Activated CD4-positive, alpha-beta T cell treated with anti-CD3 and anti-CD28 coated beads for 24 hours (primary cell): ENCODE measurements at places on chromosomes 5 and 9.

DNA sequence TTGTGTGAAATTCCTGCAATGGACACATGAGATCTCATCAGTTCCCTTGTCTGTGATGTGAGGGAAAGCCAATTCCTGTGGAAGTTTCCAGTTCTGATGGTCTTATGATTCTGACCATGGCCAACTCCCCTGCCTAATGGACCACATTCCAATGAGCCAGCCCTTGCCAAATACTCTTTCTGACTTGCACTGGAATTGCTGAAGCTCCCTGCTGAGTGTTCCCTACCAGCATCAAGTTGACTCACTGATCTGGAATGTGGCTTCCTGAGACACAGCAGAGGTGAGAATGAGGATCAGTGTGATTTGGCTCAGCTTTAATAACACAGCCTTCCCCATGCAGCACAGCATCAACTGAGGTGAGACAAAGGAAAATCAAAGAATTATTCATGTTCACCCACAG is 427.8 kb downstream of the KDM4C start:
- no peak for DNase-seq

DNA sequence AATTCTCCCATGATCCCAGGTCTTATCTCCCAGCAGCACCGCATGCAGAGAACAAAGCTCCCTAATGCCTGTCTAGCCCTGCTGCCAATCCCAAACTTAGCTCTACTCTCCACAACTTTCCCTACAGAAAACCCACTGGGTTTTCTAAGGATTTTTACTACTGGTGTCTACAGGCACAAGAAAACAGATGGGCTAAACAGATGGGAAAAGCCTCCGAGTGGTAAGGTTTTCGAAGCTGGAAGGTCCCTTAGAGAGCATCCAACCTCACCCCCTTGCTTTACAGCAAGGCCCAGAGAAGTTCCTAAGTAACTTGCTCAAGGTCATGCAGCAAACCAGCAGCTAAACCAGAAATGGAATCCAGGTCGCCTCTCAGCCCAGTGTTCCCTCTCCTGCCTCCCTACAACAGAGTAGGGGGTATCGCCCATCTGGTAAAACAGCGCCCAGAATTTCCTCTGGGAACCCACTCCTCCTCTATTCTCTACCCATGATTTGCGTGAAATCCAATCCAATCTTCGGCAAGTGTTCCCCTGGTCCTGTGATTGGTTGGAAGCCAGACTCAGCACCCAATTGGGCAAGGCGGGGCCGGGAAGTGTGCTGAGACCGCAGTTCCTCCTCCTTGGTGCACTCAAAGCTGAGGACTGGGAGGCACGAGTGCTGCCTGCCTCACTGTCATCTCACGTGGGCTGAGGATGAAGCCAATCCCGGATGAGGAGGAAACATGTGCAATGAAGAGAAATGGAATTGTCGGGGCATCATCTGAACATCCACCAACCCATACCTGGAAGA is 20.8 kb downstream of the CPLX2 start:
- no peak for DNase-seq

GRCh38 chr5:66933066-66933465 is 263.5 kb downstream of the CD180 start:
- no peak for DNase-seq

- no peak for DNase-seq
Measured at GRCh38 chr9:19642256-19642655, 146.6 kb downstream of the SLC24A2 start.

GRCh38 chr5:88142636-88142885 is 126.1 kb downstream of the TMEM161B start:
- DNase-seq: no peak

DNA sequence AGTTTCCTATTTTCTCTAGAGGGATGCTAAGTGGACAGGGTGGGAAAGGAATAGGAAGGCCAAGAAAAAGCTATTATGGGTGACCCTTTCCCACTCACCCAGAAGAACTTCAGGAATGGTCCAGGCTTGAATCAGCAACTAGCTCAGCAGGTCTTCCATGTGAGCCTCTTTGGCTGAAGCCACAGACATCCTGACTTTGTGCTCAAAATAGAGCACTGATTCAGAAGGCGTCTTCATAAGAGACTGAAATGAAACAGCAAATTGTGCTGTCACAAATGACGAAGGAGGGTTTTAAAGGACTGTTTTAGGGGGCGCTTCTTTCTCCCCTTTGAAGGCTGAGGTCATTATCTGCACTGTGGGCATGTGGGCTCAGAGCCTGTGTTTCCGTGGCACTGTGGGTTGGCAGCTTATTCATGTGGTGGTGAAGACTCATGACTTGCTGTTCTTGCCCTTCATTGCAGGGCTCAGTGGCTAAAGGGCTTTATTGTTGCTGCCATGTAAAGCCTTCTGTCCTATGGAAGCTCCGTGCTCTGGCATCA is 65.8 kb upstream of the NFIL3 start:
- DNase-seq: no peak

DNA sequence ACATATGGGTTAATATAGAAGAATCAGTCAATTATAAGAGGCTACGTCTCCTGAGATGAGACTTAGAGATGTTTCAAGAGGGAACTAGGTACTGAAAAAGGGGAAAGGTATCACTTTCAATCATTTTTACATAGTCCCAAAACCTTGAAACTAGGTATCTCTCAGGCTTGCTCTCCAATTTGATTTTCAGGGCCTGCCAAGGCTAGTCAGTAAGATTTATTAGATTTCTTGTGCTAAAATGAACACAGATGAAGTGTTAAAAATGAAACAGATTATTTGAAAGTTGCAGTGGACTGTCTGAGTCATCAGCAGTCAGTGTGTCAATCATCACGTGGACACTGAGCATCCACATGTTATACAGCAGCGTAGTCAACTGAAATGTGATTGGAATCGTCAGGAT is 591.1 kb downstream of the DTWD2 start:
- no peak for DNase-seq

- no peak for DNase-seq
Measured at GRCh38 chr5:131581702-131582101, 53.3 kb downstream of the RAPGEF6 start.

- no peak for DNase-seq
Measured at GRCh38 chr5:617896-618295, 5.8 kb downstream of the CEP72 start.

- no peak for DNase-seq
Measured at GRCh38 chr5:956941-957747, 51.5 kb upstream of the NKD2 start.

DNA sequence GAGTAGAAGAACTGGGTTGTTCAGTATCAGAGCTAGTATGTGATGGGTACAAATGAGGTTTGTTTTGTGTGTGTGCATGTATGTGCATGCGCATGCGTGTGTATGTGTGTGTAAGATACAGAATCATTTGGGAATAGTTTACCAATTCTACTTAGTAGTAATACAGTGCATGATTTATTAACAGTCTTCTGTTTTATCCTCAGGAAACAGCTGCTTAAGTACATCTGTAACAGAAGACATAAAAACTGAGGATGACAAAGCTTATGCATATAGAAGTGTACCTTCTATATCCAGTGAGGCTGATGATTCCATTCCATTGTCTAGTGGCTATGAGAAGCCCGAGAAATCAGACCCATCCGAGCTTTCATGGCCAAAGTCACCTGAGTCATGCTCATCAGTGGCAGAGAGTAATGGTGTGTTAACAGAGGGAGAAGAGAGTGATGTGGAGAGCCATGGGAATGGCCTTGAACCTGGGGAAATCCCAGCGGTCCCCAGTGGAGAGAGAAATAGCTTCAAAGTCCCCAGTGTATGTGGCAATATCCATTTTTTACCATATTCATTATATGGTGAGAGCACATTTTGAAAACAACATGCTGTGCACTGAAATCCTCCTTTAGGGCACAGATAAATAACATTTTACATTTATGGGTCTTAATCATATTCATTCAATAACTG is 228.5 kb downstream of the KDM4C start:
- DNase-seq: no peak

DNA sequence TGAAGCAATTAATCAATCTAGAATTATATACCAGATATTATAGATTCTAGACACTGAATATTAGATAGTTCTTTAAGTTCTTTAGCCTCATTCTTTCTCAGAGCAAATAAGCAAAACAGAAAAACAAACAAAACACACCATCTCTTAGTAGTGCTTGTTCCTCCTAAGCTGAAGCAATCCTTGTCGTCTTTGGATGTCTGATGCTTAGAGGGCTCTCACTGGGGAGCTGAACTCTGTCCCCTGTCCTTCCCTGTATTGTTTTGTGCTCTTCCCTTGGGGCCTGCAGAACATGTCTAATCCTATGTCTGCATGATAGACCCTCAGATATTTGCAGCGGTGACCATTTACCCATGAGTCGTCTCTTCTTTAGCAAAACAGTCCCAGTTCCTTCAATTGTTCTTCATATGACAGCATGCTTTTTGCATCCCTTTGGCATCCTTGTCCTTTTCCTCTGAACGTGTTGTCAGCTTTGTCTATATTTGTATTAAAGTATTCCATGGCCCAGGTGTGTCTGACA is 114.3 kb downstream of the ARHGEF28 start:
- DNase-seq: no peak

DNA sequence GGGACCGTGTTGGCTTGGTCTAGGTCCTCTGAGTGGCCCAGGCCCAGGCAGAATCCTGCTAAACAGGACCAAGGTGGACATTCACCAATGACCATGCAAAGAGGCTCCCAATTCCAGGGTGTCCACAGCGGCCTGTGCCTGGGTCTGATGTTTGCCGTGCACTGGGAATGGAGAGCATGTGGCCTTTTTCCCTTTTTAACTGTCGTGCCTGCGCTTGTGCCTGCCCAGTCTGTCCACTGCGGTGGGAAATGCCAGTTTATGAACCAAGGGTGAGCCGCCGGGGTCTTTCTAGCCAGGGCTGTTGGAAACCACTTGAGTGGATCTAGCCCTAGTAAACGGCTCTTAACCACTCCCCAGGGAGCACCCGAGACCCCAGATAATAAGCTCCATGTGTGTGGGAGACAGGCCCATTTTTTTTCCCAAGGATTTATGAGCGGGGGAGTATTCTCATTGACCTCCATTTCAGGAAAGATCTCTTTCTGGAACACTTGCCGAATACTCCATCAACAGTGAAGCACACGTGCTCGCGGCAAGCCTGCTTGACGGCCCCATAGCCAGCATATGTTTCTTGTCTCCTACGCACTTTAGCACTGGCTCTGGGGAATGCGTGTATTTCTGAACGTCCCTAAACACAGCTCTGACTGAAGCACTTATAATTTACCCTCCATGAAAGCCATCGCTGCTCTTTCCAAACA is 93.2 kb upstream of the PHYKPL start:
- DNase-seq: no peak

GRCh38 chr5:151016700-151017099 is 3.7 kb upstream of the GPX3 start:
- no peak for DNase-seq

DNA sequence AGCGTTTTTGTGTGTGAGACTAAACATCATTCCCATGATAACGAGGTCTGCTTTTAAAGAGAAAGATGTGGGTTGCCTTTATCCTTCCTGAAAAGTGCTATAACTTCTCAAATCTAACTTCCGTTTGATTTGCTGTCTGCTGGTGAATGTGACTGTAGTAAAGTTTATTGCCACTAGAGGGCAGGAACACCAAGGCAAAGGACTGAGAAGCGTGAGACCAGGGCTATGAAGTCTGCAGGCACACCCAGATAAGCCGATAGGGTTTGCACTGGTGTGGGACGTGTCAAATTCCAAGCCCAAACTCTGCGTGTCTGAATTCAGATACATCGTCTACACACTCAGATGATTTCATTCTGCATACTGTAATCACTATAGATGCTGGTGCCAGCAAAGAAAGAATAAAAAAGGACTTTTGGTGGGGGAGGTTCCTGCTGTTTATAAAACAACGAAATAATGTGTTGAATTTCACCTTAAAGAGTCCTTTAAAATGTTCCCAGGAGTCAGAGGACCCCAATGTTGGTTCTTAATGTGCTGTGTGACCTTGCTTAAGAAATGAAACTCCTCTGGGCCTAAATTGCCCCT is 87.2 kb downstream of the PTTG1 start:
- DNase-seq: peak; percentile 68

GRCh38 chr9:129752900-129753729 is at the start of gene PTGES:
Gene PTGES (minus strand): TSS chr9:129753042. CDS start chr9:129753012, 30 bp downstream.
- peak; percentile 27 for DNase-seq

DNA sequence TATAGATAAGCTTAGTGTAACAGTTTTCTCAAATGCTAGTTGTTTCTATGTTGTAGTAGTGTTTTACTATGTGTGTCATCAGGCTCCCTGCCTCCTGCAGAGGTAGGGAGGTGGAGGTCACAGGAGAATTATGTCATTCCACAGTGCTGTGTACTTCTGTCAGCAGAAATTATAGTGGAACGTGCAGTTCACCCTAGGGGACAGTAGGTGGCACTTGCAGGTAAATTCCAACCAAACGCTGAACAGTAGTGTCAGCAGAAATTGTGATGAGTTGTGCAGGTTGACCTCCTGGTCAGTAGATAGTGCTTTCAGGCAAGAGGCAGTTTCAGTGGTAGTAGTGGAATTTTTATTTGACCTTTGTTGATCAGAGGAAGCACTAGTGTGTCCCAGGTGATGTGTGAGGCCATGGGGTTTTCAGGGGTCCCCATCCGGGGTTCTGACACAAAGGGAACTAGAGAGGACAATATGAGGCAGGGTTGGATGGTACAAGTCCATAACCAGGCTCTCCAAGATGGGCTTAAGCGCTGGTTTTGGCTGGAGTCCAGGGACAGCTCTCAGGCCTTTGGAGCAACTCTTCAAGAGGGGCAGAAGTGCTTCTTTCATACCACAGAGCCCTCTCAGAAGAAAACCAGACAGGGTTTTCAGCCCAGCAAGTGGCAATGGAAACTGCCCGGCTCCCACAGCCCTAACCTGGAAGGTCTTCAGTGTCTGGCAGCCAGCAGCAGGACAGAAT is 402.9 kb downstream of the CYLC2 start:
- no peak for DNase-seq

- DNase-seq: peak; percentile 35
Measured at GRCh38 chr5:177132136-177133095, 1.2 kb upstream of the NSD1 start.

- no peak for DNase-seq
Measured at GRCh38 chr5:139808481-139809330, 13.1 kb downstream of the PSD2 start.

- no peak for DNase-seq
Measured at GRCh38 chr5:149210968-149211490, 60.6 kb upstream of the AFAP1L1 start.

DNA sequence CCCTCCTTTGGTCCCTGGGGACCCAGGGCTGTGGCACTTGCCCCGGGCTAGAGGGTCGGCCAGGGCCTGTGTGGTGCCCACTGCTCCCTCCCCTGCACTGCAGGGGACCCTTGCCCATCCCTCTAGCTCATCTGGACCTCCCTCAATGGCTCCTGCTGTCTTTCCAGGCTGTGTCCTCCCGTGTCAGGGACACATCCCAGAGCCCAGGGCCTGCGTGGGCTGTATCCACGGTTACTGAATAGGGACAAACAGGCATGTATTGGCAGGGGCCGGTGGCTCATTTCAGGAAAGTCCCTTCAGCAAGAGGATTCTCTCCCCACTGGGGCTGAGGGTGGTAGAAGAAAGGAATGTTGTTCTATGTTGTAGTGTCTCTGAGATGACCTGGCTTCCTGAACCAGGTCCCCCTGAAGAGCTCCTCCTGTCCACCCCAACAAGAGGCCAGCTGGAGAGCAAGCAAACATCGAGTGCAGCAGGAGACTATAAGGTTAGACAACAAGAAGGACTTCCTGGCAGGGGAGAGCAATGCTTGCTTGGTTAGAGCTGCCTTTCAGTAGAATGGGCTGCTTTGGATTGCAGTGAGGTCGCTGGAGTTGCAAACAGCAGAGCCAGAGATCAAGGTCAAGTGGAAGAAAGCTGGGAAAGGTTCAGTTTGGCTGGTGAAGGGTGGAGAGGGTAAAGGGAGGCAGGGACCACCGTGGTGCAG is 1.0 kb upstream of the CRB2 start:
- DNase-seq: no peak

GRCh38 chr5:169139480-169140050 is 161.4 kb downstream of the SLIT3 start:
- no peak for DNase-seq
